GM23338 (cell line): ENCODE measurements at places on chromosomes 3 and 15. TPM values are rescaled to one million over a fixed set of nuclear protein-coding genes. Genes with fewer than 3 reads are reported as not detected.

The ATP13A4 gene
- total RNA-seq: not detected in 2 replicates

The NKTR gene
- total RNA-seq: 88.2 and 117 TPM in 2 replicates

The MYRIP gene
- 1.8 and 1.9 TPM in 2 replicates for total RNA-seq

The FAM98B gene
- 30.8 and 32.5 TPM in 2 replicates for total RNA-seq

The LRRC2 gene
- 5.5 and 7.1 TPM in 2 replicates for total RNA-seq

The ACOX2 gene
- 0.31 and 1.1 TPM in 2 replicates for total RNA-seq

The ZNF385D gene
- total RNA-seq: 2.4 and 2.7 TPM in 2 replicates

The LINGO1 gene
- 52.0 and 63.1 TPM in 2 replicates for total RNA-seq

The EAF2 gene
- total RNA-seq: 5.7 and 8.8 TPM in 2 replicates

The EEF1AKMT4 gene
- total RNA-seq: 9.8 and 14.3 TPM in 2 replicates

The RTP4 gene
- not detected in 2 replicates for total RNA-seq

The KCNMB3 gene
- 0.58 and 1.3 TPM in 2 replicates for total RNA-seq

The DPPA4 gene
- 806 and 878 TPM in 2 replicates for total RNA-seq

The RASA2 gene
- 15.9 and 28.6 TPM in 2 replicates for total RNA-seq
